Activated B cell treated with CpG ODN at 0.5 μM for 24 hours (primary cell): ENCODE measurements at places on chromosomes 1 and 21. TPM values are rescaled to one million over a fixed set of nuclear protein-coding genes. Genes with fewer than 3 reads are reported as not detected.

- H3K27ac ChIP-seq, result no peak overlapping the region
- peaks cover 29% of the 10 kb centered on the region for H3K27me3 ChIP-seq
- H3K4me1 ChIP-seq, result peaks cover 33% of the 10 kb centered on the region
- no peaks in the 10 kb centered on the region for H3K36me3 ChIP-seq
These were observed 794 bp downstream of the NID1 start for GRCh38 chr1:236063919-236064673.

- H3K4me3 ChIP-seq, result no peak overlapping the region
- H3K27ac ChIP-seq, result no peak overlapping the region
- no peak for DNase-seq
- no peaks in the 10 kb centered on the region for H3K36me3 ChIP-seq
- peaks cover 53% of the 10 kb centered on the region for H3K4me1 ChIP-seq
These were observed 68.9 kb downstream of the LRRC8C start for GRCh38 chr1:89701746-89702241.

DNA sequence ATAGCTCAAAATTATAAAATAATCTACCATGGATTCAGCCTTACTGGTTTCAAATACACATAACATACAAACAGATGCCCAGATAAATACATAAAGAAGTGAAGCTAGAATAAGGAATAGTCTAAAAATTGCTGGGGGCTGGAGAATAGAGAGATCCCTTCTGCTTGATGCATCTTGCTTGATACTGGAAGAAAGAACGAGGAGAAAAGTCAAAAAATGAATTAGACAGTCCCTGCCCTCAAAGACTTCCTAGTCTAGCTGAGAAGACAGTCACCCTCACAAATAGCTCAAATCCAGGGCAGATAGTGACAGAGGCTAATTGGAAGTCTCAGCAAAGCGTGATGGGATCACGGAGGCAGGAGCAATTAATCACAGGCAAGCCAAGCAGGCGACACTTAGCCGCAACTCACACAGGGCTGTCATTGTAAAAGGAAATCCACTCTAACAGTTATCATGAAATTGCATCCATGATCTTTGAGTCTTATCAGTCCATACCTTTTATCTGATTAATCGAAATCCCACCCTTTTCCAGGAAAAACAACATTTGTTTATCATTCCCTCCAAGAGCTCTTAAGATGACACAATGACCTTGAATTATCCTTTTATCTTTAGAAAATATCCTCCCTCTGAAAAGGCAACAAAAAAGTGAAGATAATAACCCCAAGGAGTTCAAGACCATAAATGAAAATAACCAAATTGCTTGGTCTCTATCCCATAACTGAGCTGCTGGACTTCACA is 59.7 kb upstream of the TIAM1 start:
- H3K36me3 ChIP-seq, result no peaks in the 10 kb centered on the region
- no peaks in the 10 kb centered on the region for H3K27me3 ChIP-seq
- H3K27ac ChIP-seq, result no peak overlapping the region
- no peaks in the 10 kb centered on the region for H3K4me1 ChIP-seq

GRCh38 chr1:173549813-173550212 is 53.1 kb downstream of the SLC9C2 start:
- H3K4me3 ChIP-seq, result no peak overlapping the region
- no peaks in the 10 kb centered on the region for H3K4me1 ChIP-seq
- H3K27me3 ChIP-seq, result no peaks in the 10 kb centered on the region
- no peaks in the 10 kb centered on the region for H3K36me3 ChIP-seq

AIM2 gene
- total RNA-seq, result 46.5 and 53.3 TPM in 2 replicates

DNA sequence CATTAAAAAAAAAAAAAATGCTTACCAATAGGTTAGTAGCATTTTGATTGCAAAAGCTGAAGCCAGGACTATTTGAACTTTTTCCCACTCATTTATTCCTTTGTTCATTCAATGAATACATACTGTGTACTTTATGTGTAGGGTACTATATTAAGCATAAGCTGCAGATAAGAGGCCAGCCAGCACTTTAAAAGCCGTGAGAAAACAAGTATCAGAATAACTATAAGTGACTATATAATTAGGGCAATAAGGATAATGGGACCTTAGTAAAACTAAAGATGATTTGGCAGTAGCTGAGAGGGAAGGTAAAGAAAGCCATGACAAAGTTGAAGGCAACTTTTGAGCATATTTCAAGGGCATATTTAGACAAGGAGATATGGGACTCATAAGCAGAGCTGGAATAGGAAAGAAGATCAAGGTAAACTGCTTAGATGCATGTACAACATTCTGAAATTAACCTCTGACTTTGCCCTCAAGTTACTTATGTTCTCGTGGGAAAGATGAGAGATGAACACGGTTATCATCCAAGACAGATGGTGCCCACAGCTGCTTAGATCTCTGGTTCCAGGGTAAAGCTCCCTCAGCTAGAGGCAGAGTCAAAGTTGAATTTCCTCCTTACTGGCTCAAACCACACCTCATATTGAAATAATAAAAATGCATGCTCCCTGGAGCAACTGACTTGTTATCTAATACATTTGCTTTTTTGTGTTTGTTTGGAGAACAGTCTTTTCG is 44.0 kb upstream of the FMO2 start:
- H3K27ac ChIP-seq, result no peak overlapping the region
- H3K36me3 ChIP-seq, result no peaks in the 10 kb centered on the region
- H3K4me3 ChIP-seq, result no peak overlapping the region
- no peak for DNase-seq
- H3K27me3 ChIP-seq, result peaks cover 10% of the 10 kb centered on the region

GRCh38 chr1:96544831-96545221 is 176.8 kb upstream of the PTBP2 start:
- H3K27me3 ChIP-seq, result no peaks in the 10 kb centered on the region
- H3K4me1 ChIP-seq, result no peaks in the 10 kb centered on the region
- H3K36me3 ChIP-seq, result no peaks in the 10 kb centered on the region

DNA sequence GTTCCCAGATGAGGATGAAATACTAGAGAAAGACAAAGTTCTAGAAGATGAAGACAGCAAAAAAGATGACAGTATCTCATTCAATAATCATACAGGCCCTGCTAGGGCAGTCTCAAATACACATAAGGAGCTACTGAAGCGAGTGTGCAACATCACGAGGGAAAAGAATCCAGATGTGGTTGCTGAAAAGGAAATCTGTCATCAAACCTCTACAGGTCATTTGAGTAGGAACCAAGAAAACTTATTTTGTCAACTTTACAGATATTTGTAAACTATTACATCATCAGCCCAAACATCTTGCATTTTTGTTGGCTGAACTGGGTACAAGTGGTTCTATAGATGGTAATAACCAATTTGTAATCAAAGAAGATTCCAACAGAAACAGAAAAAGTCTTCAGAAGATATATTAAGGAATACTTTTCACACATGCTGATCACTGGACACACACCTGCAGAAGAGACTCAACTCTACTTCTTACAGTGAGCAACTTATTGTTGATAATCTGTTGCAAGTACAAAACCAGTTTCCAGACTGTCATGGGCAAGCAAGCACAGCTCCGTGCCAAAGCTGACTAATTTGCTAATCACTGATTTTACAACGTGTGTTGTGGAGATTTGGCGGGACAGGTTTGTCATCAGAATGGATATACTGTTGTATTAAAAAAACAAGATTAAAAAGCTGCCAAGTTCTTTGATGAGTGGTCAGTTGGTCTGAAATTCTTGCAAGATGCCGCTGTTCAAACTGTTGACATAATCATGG is 42.1 kb downstream of the TRIM33 start:
- H3K27me3 ChIP-seq, result no peaks in the 10 kb centered on the region
- H3K36me3 ChIP-seq, result peaks cover 20% of the 10 kb centered on the region
- peaks cover 48% of the 10 kb centered on the region for H3K4me1 ChIP-seq
- no peak overlapping the region for H3K27ac ChIP-seq

RGS18 gene
- total RNA-seq, result 0.78 TPM in 1 of 2 replicates, not detected in the other

- H3K27me3 ChIP-seq, result no peaks in the 10 kb centered on the region
- H3K4me3 ChIP-seq, result no peak overlapping the region
- no peak overlapping the region for H3K27ac ChIP-seq
- no peak for DNase-seq
- peaks cover 13% of the 10 kb centered on the region for H3K4me1 ChIP-seq
- H3K36me3 ChIP-seq, result peaks cover 38% of the 10 kb centered on the region
These were observed 13.1 kb downstream of the TRIM62 start for GRCh38 chr1:33168556-33169289.

DNA sequence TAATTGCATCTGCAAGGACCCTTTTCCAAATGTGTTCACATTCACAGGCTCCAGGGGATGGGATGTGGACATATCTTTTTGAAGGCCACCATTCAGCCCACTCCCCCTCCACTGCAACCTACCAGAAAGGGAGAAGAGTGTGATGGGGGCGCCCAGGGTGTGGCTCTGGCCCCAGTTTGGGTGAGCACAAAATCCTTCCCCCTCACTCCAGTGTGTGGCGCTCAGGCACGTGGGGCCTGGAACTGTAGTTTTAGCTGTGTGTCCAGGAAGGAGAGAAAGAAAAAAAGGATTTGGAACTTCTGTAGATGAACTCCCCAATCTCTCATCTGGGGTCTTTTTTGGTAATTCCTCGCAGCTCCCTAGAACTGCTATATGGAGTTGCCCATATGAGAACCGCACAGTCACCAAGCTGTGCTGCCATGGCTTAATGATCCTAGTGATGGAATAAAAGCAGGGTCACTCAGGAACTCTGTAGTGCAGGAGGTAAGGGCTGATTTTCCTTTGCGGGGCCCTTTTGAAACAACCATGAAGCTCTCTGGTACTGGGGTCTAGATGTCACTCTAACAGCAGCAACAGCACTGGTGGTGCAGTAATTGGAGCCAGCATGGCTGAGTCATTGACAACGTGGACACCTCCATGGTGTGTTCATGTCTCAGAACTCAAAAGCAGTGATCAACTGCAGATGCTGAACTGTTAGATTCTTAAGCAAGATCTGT is 17.0 kb downstream of the AGT start:
- no peak overlapping the region for H3K27ac ChIP-seq
- no peak overlapping the region for H3K4me3 ChIP-seq
- no peaks in the 10 kb centered on the region for H3K27me3 ChIP-seq
- peaks cover 27% of the 10 kb centered on the region for H3K36me3 ChIP-seq
- DNase-seq, result no peak
